ENCODE measurements at places on chromosomes 4 and X.

DNA sequence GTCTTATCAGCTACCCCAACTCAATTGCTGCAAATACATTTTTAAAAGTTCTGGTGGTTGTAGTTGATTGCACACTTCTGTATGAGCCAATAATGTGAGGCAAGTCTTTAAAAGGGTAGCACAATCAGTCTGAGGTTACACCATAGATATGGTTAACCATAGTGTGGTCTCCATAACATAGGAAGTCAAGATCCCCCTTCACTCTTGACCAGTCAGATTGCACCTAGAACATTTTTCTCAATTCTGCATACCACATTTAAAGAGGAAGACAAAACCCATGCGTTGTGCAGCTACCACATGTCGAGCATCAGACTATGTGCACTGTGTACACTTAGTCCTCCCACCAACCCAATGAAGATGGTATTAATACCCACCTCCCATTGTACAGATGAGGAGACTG lies 26.5 kb upstream of the CYBB start:
- no peak for DNase-seq

- DNase-seq: no peak
Measured at GRCh38 chrX:70257423-70258288, 2.3 kb downstream of the P2RY4 start.

- DNase-seq: no peak
Measured at GRCh38 chr4:8171266-8171665, 12.7 kb upstream of the ABLIM2 start.

GRCh38 chrX:147978931-147979330 lies 2.2 kb upstream of the FMR1NB start:
- DNase-seq: no peak

GRCh38 chrX:40154250-40154852 lies 56.6 kb upstream of the BCOR start:
- DNase-seq: no peak

DNA sequence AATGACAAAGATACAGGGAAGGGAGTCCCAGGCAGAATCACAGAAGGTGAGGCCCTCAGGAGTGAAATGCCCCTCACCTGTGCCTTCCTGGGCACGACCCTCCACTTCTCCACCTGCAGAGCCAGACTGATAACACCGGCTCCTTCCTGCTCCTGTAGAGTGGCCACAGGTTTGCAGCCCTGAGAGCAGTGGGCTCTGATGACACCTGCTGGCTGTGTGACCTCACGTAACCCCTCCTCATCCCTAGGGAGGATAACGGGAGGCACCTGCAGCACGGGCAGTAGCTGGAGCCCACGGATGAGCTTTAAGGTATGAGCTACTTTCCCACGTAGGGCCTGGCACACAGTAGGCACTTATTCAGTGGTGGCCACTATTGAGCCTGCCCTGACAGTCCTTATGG lies 25.5 kb upstream of the MAN2B2 start:
- no peak for DNase-seq

- DNase-seq: no peak
Measured at GRCh38 chr4:154781983-154782293, 866 bp downstream of the RBM46 start.

GRCh38 chrX:126886997-126887396 lies 67.5 kb downstream of the PRR32 start:
- DNase-seq: no peak

GRCh38 chrX:104987063-104987462 lies 233.4 kb downstream of the TEX13A start:
- no peak for DNase-seq

GRCh38 chr4:137981277-137981676 lies 260.9 kb downstream of the SLC7A11 start:
- no peak for DNase-seq

DNA sequence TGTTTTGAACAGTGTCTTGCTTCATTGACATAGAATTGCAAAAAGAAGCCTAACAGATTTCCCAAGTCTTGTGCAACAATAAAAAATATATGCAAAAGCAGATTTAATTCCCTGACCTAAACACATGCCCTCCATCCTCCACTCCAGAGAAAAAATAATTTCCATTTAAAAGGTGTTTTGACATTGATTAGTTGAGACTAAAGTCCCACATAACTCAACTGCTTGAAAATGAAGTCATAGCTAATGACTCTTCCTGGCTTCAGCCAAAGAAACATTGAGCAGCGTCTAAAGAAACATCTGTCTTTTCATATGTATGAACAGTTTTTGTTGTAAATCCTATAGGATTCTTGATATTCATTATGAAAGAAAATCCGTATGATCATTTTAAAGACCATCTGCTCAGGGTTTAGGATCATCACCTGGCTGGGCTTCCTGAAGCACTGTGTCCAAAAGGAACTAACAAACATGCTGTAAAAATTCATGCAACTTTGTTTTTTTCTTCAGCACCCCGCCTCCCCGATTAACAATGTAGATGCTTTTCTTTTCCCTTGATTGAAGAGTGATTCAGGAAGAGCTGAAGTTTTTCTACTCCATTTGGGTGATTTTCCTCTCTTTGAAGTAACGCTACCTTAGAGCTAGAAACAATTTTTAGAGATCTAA lies 273.4 kb downstream of the HS3ST1 start:
- DNase-seq: no peak

GRCh38 chrX:133645977-133646718 lies 230.9 kb upstream of the GPC4 start:
- no peak for DNase-seq

DNA sequence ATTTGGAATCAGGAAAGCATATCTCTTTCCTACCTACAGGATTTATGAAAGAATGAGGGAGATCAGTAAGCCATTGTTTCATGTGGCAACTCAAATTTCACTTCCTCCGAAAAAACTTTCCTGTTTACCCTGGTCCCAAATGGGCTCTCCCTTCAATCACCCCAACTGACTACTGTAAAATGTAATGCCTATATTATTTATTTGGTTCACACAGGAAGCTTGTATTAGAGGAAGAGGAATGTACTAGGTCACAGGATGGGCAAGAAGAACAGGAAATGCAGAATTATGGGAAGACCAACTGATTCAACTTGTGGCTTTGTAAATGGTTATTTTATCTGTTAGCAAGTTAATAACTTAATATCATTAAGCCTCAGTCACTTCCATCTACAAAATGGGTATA lies 23.1 kb downstream of the COL4A6 start:
- no peak for DNase-seq

DNA sequence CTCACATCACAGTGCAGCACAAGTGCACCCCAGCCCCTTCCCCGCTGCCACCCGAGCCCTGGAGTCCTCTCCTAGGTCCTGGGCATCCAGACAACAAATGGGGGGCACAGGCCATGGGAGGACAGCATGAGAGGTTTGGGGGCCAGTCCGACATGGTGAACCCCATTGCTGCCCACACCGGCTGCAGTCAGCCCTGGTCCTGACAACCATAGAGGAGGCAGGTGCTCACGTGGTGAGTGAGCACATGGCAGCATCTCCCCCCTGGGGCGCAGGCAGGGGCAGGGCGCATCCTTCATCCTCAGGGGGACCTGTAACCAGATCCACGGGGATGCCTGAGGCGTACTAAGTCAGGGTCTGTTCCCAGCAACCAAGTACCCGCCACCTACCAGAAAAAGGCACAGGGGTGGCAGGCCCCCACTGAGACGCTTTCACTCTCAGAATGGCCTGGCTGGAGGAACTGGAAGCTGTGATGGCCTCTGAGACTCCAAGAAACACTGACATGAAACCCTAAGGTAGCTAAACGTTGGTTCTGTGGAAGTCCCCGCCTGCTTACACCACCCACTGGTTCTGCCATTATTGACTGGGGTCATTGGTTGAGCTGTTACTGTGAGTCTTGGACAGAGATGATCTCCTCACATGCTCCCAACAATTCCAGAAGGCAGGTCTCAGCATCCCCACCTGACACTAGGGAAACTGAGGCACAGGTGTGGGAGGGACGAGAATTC lies 6.5 kb downstream of the ZFYVE28 start:
- DNase-seq: no peak

DNA sequence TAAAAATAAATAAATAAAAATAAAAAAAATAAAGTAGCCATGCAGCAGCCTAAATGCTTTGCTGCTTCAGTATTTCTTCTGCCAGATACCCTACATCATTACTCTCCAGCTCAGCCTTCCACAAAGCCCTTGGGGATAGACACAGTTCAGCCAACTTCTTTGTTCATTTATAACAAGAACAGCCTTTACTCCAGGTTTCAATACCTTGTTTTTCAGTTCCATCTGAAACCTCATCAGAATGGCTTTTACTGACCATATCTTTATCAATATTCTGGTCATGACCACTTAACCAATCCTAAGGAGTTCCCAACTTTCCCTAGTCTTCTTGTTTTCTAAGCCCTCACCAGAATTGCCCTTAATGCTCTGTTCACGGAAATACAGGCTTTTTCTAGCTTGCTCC lies 128.3 kb upstream of the MED14 start:
- DNase-seq: no peak

DNA sequence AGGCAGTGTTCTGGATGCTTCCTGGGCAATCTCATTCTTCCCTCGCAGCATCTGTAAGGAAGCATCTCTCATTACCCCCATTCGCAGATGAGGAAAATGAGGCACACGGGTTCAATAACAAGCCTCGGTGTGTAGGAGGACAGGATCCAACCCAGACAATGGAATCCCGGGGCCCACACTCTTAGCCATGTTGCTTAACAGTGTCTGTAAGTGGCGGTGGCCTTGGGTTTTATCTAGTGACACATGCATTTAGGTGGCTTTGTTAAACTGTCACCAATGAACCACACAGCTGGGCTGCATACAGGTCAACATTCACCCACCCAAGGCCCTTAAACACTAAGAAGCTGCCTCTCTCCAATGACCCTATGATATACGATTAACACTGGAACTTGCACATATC lies 22.6 kb downstream of the RELL1 start:
- no peak for DNase-seq

DNA sequence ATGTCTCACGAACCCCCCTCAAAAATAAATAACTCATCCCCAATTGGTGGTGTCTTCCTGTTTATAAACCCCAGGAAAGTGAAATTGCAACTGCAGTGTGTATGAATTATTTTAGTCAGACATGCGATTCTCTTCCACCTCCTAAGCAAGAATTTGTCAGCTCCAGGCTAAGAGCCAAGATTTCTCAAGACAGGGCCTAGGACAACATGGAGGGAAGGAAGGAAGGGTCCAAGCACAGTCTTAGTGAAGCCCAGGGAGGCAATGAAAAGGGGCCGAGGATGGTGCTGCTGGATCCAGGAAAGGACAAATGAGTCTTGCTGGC lies 20.0 kb downstream of the SH3KBP1 start:
- DNase-seq: no peak

DNA sequence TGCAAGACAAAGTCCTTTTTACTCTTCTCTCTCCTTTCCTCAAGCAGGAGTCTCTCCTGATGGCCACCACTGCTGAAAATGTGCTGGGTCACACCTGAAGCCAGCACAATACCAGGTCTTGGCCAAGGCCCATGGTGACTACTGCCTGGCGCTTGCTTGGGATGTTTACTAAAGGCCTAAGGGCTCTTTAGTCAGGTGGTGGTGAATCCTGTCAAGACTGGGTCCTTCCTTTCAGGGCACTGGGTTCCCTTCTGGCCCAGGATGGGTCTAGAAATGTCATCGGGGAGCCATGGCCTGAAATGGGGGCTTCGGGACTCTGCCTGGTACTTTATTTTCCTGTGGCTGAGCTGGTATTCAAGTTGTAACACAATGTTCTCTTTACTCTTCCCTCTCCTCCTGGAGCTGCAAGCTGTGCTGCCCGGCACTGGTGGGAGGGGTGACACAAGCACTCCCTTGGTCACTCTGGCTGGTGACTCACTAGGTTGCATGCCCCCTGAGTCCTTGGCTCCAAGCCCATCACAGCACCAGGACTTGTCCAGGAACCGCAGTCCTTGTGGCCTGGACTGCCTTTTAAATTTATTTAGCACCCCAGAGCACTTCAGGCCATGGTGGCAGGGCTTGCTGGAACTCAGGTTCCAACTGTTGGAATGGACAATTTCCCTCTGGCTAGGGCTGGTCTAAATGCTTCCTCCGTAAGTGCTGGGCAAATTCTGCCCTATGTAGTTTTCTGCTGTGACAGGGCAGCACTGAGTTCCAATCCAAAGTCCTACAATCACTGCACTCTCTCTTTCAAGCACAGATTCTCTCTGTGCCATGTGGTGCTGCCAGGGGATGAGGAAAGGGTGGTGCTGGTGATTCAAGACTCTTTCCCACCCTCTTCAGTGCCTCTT lies 11.3 kb downstream of the ARL13A start:
- DNase-seq: no peak

- DNase-seq: no peak
Measured at GRCh38 chr4:19324184-19324583, 927.5 kb upstream of the SLIT2 start.

DNA sequence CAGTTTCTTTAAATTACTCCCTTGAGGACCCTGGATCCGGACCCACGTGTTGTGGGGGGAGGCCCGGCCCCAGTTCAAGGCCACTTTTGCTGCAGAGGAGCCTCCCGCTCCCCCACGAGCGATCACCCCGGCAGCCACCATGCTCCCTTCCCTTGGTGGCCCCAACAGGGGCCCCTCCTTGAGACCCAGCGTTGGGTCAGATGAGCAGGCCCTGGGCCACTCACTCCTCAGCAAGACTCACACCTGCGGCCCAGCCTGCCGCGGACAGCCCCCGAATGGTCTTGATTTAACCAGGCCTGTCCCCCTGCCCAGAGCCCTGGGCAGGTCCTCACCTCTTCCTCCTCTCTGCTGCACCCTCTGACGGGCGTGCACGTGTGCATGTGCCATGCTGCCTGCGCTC lies 4.3 kb downstream of the CPLX1 start:
- no peak for DNase-seq

DNA sequence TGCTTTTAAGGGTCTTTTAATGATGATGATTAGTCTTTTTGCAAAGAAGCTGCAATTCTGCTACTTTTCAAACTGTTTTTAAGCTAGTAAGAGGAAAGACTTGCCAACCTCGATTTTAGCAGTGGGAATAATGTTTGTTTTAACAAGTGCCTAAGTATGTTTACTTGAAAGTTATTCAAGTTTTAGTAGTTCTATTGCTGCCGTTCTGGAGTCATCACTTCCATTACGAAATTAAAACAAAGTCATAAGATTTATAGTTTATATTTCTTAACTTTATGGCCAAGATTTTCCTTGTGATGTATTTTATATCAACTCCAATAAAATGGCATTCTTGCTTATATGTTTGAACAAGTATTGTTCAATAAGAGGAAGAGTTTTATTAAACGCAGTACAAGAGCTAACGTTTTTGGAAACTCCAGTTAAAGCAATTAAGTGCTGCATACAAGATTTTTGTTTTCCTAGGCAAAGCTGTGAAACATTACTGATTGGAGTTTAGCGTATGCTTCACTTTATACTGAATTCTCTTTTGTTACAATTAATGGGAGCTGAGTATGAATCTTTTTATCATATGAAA lies 211.3 kb downstream of the TENM3 start:
- no peak for DNase-seq

GRCh38 chr4:124973716-124974115 lies 261.2 kb upstream of the ANKRD50 start:
- no peak for DNase-seq
